ENCODE measurements at places on chromosomes 5 and 9.
A peak's percentile ranks its signal among the peaks of the same experiment; 100 is the strongest.

DNA sequence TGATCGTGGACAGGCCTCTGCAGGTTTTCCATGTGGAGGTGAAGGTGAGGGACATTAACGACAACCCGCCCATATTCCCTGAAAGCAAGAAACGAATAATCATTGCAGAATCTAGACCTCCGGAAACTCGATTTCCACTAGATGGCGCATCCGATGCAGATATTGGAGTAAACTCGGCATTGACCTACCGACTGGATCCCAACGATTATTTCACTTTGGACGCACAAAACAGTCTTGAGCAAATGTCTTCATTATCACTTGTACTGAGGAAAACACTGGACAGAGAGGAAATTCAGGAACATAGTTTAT, 621 bp downstream of the PCDHA13 start:
- DNase-seq, result no peak

DNA sequence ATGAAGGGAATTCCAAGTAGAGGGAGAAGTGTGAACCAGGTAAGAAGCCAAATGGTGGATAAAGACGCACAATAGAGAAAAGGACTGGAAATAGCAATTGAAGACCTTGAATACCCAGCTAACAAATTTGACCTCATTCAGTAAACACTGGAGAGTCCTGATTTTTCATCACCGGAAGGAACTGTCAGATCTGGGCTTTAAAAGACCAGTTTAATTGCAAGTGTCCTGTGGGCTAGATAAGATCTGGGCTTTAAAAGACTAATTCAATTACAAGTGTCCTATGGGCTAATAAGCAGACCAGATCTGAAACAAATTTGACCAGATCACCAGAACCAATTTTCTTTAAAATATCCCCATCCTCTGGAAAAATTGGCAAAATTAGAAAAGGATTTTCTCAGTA, 380.0 kb downstream of the ACTL7B start:
- DNase-seq, result no peak

- no peak for DNase-seq
Observed at GRCh38 chr9:79569814-79570447, 1.8 kb upstream of the TLE4 start.

GRCh38 chr5:96861076-96861475, 15.2 kb upstream of the ERAP2 start:
- no peak for DNase-seq

GRCh38 chr5:138874771-138875551, at the start of gene LRRTM2:
Gene LRRTM2, minus strand, starts transcription at chr5:138875335. Its CDS starts 424 bp downstream, at chr5:138874911.
- DNase-seq, result peak; percentile 28

DNA sequence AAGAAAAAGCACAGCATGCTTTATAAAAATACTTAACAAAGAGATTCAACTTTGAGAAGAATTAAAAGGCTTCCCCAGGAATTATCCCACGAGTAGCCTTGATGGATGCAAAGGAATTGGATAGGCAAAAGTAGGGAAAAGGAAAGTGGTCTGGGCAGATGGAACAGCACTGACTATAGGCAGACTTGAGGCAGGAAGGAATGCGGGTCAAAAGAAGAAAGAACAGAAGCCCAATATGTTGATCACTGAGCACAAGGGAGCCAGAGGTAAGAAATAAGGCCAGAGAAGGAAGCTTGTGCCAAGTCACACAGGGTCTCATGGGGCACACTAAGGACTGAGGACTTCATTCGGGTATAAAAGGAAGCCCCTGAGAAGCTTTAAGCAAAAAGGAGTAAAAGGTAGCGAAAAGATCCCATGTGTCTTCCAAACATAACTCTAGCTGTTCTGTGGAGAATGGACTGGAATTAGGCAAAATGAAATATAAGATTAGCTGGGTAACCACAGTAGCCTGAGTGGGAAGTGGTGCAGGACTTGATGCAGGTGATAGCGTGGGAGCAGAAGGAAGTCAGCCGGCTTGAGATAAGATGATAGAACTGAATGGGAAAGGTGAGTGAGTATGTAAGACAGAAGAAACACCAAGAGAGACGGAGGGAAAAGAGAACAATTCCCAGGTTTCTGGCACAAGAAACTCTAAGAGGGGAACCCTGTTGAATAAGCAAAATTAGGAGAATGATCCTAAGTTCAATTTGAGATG, 106.6 kb downstream of the DENND1A start:
- DNase-seq, result no peak

DNA sequence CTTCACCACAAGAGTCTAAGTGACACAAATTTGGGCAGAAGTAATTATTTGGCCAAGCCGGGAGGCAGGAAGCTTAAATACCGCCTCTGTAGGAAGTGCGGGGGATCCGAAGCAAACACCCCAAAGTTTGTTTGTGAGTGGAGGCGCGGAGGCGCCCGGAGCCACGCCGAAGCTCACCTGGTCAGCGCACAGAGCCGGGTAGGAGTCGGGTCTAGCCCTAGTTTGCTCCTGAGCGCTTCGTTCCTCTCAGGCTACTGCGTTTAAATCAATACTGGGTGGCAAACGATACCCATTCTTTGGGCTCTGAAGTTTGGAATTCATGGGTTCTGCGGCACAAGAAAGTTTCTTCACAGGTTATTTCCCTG, 855 bp downstream of the MCC start:
- DNase-seq, result no peak

GRCh38 chr5:177474846-177475562, 1.6 kb upstream of the DBN1 start:
- DNase-seq, result no peak

DNA sequence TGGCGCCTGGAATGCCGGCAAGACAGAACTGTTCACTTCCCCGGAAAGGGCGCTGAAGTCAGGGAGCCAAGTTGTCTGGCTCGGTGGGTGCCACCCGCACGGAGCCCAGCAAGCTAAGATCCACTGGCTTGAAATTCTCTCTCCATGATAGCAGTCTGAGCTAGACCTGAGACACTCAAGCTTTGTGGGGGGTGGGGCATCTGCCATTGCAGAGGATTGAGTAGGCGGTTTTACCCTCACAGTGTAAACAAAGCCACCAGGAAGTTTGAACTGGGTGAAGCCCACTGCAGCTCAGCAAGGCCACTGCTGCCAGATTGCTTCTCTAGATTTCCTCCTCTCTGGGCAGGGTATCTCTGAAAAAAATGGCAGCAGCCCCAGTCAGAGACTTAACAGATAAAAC, 277.4 kb downstream of the SLCO4C1 start:
- no peak for DNase-seq

- no peak for DNase-seq
Observed at GRCh38 chr5:138230261-138230660, 17.1 kb upstream of the CDC23 start.

DNA sequence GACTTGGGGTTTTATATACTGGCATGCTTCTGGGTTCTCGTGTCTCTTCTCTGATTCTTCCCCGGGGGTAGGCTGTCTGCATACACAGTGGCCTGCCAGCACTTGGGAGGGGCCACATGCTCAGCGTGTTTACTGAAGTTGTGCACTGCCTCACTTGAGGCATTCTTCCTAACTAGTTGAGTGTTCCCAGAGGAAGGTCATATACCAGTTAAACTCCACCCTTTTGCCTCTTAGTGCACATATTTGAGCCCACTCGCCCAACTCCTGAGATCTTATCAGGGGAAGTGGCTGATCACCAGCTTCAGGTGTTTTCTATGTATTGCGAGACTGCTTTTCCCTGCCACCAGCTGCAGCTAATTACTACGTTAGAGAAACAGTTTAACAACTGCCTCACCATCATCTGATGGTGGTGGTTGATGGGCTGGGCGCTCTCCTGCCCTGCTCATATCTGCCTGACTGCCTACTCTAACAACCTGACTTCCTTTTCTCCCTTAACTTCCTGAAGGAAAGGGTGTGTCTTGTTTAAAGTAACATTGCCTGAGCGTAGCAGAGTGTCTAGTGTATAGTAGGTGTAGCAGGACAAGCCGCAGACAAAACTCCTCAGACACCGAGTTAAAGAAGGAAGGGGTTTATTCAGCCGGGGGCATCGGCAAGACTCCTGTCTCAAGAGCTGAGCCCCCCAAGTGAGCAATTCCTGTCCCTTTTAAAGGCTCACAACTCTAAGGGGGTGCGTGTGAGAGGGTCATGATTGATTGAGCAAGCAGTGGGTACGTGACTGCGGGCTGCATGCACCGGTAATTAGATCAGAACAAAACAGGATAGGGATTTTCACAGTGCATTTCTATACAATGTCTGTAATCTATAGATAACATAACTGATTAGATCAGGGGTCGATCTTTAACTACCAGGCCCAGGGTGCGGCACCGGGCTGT, 60.1 kb upstream of the CLINT1 start:
- no peak for DNase-seq

DNA sequence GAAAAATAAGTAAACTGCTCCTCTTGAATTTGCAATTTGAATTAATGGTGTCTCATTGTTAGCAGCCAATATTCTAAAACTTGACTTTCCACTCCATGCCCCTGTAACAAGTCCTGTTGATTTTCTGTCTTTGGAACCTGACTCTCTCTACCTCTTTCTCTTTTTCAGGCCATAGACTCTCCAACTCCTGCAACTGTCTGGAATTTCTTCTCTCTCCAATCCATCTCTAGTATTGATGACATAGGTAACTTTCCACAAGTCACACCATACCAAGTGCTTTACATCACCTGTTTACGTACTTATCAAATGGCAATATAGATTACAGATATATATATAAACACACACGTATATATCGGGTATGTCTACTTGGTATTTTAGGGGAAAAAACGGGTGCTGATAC, 923 bp downstream of the C5orf34 start:
- no peak for DNase-seq

GRCh38 chr9:124475868-124476690, 25.8 kb downstream of the ADGRD2 start:
- no peak for DNase-seq

GRCh38 chr5:139839232-139839815, 43.7 kb downstream of the PSD2 start:
- DNase-seq, result no peak

- no peak for DNase-seq
Observed at GRCh38 chr5:127892467-127893207, 189.4 kb downstream of the CCDC192 start.

- no peak for DNase-seq
Observed at GRCh38 chr5:32330126-32330971, 17.6 kb upstream of the MTMR12 start.

DNA sequence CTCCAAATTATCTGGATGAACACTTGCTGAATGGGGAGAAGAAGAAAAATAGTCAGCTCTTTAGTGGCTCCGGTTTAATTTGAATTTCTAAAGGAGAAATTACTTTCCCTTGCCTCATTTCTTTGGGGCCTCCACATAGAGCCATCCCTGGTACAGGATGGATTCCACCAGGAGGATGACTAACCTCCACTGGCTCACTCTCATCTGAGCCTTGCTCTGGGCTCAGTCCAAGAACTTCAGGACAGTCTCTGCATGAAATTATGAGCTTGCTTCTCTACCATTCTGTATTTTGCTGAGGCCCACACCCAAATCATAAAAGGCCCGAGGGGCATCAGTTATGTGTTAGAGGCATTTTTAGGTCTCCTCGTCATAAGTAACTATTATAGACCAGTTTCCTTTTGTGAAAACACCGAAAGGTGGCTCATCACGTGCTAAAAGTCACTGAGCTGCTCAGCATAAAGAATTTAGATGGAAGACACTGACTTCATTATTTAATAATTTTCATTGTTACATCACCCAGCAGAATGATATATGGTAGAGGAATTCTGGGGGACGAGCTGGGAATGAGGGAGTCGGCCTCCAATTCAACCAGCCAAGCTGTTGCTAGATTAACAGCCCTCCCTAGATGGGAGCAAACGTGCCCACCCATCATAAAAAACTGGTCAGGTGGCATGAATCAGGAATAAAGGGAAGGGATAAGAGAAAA, 222.1 kb downstream of the TARS1 start:
- no peak for DNase-seq

GRCh38 chr5:68682400-68683160, 411.2 kb upstream of the SLC30A5 start:
- no peak for DNase-seq

DNA sequence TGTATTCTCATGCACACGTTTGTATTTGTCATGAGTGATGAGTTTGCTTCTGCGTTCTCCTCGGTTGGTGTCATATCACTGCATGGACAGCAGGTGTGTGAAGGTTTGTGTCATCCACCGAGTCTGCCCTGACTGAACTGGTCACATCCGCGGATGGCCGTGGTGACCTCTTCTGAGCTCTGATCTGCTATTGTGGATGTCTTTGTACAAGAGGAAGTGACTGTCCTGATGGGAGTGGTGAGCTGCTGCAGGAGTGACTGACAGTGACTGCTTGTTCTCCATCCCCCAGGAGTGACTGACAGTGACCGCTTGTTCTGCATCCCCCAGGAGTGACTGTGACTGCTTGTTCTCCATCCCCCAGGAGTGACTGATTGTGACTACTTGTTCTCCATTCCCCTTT, 69.9 kb downstream of the EHMT1 start:
- no peak for DNase-seq

DNA sequence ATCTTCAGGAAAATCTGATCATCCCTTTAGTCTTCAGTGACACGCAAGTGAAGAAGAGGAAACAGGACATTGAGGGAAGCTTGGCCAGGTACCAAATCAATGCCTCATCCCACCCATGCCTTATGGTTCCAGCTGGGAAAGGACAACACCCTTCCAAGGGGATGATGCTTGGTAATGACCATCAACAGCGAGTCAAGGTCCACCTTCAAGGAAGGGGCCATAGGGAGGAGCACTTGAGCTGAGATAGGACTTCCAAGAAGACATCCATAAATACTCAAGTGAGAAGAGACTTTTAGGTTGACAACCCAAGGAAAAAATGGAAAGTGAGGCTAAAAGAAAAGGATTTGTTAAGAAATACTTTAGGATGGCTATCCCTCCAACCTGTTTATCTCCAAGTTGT, 27.1 kb upstream of the GAS1 start:
- no peak for DNase-seq

DNA sequence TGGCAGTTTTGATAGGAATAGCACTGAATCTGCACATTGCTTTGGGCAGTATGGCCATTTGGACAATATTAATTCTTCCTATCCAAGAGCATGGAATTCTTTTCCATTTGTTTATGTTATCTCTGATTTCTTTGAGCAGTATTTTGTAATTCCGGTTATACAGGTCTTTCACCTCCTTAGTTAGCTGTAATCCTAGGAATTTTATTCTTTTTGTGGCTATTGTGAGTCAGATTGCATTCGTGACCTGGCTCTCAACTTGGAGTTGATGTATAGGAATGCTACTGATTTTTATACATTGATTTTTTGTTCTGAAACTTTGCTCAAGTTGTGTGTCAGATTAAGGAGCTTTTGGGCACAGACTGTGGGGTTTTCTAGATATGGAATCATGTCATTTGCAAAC, 24.0 kb downstream of the TMEM161B start:
- DNase-seq, result no peak

- no peak for DNase-seq
Observed at GRCh38 chr5:123203105-123203800, 114.2 kb downstream of the PRDM6 start.

GRCh38 chr9:120569556-120569955, 10.4 kb downstream of the CDK5RAP2 start:
- no peak for DNase-seq
